Left cardiac atrium (tissue), 4 donors: ENCODE measurements at places on chromosomes 2 and 18. TPM values are rescaled to one million over a fixed set of nuclear protein-coding genes. Genes with fewer than 3 reads are reported as not detected.

ALLC gene
- 0.26 TPM for total RNA-seq

IL36A gene
- total RNA-seq = not detected

INHBB gene
- total RNA-seq = 3.9 TPM

DNA sequence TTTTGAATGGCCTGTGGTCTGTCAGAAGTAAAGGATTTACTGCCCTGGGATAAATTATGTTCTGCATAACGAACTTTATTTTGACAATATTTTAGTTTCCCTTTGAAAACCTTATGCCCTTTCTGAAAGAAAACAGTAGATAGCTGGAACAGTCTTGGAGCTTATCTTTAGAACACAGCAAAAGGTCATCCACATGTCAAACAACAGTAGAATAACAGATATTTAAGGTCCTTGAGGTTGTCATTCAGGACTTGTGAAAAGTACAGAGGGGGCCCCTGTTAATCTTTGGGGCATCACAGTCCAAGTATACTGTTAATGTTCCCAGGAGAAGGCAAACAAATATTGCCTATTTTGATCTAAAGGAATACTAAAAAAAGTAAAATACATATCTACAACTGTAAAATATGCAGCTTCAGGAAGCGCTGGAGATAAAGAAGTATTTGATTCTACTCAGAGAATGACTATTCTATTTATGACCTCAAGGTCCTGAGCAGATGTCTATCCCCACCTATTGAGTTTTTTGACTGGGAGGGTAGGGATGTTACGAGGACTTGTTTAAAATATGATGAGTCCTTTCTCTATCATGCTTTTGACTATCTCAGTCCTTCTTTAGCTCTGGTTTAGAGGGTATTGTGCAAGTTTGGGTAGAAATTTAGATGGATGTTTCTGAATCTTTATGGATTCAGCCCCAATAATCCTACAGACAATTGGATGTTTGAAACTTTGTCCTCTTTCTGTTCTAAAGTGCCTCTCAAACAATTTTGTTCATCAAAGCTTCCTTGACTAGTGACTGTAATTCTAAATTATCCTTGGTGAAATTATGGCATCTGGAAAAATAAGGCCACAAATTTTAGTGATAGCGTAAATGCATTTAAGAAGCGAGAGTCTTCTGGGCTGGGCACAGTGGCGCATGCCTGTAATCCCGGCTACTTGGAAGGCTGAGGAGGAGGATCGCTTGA is 25.1 kb upstream of the TMEM214 start:
- no peak for DNase-seq

DNA sequence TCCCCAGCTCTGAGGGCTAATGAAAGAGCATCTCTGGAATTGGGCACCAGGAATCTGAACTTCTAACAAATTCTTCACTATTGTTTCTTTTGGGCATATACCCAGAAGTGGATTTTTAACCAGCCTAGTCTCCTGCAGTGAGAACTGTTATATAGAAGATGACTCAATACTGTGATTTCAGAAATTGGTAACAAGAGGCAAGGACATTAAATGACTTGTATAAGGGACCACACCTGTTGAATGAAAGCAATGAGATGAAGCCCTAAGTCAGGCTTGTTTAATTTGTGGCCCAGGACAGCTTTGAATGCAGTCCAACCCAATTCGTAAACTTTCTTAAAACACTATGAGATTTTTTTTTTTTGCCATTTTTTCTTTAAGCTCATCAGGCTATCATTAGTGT is 57.9 kb downstream of the EPC2 start:
- no peak for DNase-seq

DNA sequence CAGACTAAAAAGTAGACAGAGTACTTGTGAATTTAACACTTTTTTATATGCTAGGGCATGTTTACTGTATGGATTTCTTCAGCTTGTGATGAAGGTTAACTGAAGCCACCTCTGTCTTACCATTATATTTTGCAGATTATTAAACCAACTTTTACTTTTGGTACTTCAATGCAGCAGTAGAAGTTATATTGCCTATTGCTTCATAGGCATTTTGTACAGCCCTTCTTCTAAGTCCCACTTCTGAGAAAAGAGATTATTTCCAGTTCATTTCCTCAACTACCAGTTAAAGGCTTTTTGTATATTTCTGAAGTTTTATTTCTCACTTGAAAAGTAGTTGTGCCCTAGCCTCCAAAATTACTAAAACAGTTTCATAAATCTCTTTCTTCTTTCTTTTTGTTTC is 256.4 kb upstream of the FBXO11 start:
- no peak for DNase-seq

DNA sequence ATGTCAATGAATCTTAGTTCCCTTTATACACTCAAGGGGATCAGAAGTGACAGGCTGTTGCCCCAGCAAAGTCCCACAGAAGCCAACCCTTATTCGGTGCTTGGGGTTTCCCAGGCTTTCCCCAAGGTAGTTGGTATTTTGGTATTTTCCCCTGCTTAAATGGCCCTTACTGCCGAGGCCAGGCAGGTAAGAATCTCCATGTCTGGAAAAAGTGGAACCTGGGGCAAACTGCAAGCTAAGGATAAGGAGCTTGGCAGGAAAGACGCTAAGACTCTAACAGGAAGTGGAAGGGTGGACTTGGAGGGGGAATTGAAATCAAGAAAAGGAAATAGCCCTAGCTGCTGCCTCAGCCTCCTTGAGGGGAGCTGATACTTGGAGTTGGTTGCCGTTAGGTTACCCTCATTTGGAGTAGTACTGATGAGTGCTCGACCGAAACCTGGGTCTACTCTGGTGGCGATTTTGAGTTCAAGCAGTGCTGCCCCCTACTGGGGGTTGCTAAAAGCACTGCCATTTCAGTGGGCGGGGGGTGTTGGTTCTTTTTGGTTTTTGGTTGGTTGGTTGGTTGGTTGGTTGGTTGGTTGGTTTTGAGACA is 3.3 kb upstream of the GPBAR1 start:
- DNase-seq = no peak

GRCh38 chr18:41642756-41643155 is 312.3 kb upstream of the PIK3C3 start:
- DNase-seq = no peak

- DNase-seq = no peak
Observed at GRCh38 chr2:5535301-5535700, 156.9 kb upstream of the SOX11 start.

- DNase-seq = no peak
Observed at GRCh38 chr2:62565309-62565908, 59.4 kb upstream of the TMEM17 start.

GRCh38 chr2:96806468-96807126 is 9.5 kb upstream of the CNNM3 start:
- DNase-seq = no peak
